NCI-H82 (cell line): ENCODE measurements at places on chromosomes 1 and 21.

DNA sequence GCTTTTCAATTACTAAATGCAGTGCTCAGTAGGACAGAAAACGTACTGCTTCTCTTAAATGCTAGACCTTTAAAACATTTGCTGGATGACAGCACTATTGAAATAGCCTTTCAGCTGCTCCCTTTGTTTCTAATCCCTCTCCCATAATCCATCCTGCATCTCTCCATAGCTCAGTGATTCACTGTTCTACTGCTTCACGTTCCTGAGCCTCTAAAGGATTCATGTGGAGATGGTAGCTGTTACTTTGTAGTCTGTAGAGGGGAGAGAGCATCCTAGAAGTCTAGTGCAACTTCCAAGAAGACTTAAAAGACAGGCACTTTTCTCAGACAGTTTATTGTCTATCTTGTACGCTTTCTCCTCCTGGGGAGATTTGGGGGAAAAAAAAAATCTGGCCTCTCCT is 51.4 kb downstream of the LRRC8B start:
- peak; percentile 89 for DNase-seq

DNA sequence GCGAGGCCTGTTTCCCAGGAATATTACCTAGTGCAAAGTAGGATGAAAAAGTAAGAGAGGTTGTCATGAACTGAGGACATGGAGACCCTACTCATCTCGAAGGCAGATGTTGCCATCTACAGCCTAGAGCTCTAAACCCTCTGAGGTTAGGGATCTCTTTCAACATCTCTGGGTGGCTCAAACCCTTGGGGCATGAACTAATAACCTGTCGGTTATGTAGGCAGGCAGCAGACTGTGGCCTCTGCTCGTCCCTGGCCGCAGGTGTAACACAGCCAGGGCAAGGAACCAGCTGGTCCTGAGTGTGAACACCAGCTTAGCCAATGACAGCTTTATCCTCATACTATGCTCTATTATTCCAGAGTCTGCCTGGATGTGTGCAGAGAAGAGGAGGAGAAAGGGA is 13.2 kb downstream of the CAPZB start:
- no peak for DNase-seq

DNA sequence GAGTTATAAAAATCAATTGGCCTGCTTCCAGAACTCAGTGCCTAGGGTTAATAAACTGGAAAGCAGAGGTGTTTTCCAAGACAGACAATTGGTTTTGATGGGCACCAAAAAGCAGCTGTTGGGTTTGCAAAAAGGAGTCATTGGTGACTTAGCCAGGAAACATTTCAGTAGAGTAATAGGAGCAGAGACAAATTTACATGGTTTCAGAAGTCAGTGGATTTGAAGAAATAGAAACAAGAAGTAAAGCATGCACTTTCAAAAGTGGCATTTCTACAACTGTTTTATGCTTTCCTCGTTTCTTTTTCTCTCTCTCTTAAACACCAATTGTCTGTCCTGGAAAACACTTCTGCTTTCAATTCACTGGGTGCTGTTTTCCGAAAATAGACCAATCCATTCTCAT is 87.8 kb downstream of the GLUL start:
- DNase-seq = no peak

DNA sequence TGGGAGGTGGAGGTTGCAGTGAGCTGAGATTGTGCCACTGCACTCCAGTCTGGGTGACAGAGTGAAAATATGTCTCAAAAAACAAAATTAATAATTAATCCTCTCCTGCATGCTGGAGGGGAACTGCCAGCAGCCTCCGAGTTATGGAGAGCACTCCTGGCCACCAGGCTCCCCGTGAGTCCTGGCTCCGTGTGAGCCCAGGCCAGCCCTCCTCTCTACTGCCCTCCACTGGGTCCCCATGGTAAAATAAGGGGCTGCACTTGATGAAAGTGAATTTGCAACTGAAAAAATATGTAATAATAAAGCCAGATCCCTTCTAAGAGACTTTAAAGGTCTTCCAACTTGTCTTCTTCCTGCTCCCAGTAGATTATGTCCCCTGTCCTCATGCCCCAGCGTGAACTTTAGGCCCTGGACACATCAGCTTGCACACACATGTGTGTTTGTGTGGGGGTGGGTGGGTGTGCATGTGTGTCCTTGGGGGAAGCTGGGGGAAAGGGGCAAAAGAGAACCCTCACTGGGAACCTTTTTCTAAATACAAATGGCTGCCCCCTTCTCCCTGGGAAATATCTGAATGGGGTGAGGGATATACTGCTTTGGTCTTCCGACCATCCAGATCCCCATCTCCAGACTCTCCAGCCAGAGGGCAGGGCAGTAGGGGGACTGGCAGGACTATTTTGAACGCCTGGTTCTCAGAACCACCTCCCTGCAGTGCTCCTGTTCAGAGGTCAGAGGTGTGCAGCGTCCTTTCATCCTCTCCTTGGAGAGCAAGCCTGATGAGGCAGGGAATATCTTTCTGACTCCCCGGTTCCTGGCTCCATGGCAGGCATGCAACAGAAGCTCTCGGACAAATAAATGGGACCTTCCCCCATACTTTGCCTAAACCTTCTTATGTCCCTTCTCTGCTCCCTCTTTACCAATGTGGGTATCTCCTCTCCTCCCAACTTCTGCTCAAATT is 26.2 kb downstream of the NEK2 start:
- DNase-seq = no peak

- DNase-seq = no peak
These were observed 5.6 kb downstream of the AMIGO1 start for GRCh38 chr1:109503935-109504334.

GRCh38 chr1:209311770-209312169 is 271.7 kb upstream of the CAMK1G start:
- DNase-seq = no peak

GRCh38 chr1:13228343-13228781 is 2.4 kb upstream of the PRAMEF18 start:
- peak; percentile 62 for DNase-seq

GRCh38 chr1:1245817-1246576 is 525 bp downstream of the C1QTNF12 start:
- DNase-seq = no peak

DNA sequence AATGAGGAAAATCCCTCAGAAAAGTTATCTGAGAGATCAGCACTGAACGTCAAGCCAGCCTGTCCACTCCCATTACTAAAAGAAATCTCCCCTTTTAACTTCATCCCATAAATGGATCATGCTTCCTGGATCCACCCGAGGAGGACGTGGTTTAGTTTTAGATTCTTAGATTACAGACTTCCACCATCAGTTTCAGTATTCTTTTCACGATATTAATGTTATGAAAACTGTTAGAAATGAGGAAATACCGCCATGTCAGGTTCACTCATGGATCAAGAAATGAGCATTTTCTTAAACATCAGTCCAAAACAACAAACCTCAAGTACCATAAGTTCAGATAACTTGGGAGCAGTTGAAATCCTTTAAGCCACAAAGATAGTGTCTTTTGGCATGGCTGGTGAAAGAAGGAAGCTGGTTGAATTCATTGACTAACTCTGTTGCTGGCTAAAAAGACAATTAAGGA is 49.8 kb downstream of the NFIA start:
- DNase-seq = peak; percentile 15

GRCh38 chr1:65045022-65045817 is 78.9 kb upstream of the JAK1 start:
- DNase-seq = peak; percentile 79

GRCh38 chr1:222815440-222815765 is 564 bp downstream of the DISP1 start:
- no peak for DNase-seq

- no peak for DNase-seq
These were observed 303.1 kb downstream of the CTH start for GRCh38 chr1:70714149-70714548.

DNA sequence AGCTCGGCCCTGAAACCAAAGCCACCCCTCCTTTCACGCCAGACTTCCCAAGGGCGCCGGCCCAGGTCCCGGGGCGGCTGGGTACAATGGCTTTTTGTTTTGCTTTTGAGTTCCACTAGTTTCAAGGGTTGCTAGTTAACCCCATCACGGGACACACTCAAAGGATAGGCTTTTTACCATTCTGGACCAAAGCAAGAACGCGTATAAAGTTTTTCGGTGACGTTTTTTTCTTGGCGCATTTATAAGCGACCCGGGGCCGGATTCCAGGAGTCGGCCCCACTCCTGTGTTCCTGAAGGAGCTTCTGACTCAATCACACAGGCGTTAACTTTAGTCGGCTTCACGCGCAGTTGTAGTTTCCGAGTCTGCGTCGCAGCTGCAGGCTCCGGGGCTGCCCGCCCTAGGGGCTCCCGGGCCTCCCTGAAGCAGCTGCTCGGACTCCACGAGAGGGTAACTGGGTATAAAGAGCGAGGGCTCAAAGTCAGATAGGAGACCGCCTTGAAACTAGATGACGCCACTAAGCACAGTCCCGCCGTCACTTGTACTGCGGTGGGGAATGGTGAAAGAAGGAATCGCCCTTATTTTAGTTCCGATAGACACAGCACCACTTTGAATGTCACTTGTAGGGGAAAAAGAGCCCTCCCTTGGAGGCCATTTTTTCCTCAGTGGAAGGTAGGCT is 707 bp upstream of the KLHL21 start:
- peak; percentile 48 for DNase-seq

DNA sequence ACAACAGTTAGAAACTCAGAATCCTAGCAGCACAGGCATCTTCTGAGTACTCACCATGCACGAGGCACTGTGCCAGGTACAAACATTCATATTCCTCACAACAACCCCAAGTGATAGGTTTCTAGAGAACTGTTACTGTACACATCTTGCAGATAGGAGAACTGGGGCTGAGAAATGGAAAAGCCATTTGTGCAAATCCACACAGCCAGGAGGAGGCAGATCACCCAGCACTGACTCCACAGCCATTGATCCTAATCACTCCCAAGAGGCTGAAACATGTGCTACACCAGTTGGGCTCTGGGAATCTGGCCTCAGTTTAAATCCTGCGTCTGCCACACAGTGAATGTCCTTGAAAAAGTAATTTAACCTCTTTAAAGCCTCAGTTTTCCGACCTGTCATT is 151.0 kb downstream of the ST6GALNAC5 start:
- DNase-seq = peak; percentile 83

DNA sequence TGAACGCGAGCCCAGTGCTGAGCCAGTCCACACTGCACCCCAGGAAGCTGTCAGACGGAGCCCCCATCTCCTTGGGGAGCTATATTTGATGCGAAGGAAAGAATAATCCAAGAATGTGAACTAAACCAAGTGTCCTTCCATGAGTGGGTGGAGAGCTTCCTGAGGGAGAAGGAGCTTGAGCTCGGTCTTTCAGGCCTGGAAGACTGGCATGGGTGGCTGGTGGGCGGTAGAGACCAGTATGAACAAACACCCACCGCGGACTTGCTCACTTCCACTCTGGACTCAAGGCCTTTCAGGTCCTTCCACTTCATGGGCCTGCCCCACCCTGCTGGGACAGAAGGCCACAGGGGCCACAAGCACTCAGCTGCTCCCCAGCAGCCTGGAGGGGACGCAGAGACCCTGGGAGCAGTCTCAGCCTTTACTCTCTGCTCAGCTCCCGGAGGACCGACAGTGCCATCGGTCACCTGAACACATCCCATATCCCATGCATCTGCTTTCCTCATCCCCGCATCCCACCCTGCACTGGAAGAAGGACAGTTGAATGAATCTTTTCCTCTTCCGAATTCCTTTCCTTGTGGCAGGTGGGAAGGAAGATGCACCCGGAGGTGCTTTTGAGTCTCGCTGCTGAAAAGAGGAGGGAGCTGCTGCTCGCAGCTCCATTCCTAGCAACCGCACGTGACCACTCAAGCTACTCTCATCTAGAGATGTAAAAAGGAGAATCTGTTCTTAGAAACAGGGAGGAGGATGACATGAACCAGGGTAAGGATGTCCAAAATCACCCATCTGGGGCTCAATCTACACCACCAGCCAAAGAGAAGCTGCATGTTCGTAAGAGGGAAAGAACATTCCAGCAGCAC is 92.3 kb downstream of the PGBD5 start:
- no peak for DNase-seq

- DNase-seq = peak; percentile 55
These were observed 49.0 kb upstream of the LRP8 start for GRCh38 chr1:53376742-53377437.

DNA sequence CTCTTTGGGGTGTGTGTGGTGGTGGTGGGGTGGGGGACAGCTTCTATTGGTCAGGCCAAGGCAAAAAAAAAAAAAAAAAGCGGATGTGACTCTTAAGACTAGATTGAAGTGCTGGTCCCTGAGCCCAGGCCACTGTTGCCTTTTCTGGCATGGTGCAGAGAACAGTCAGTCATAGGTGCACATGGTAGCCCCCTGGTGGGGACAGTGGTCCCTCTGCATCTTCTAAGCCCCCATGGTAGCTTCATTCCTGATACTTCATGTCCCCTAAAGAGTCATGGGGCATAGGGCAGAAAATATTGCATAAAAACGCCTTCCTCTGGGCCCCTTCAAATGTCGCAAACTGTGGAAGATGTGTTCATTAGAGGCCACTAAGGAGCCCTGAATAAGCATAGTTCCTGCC is 371.8 kb downstream of the NPHP4 start:
- peak; percentile 46 for DNase-seq

GRCh38 chr1:116724765-116725375 is 29.4 kb upstream of the CD2 start:
- peak; percentile 88 for DNase-seq

DNA sequence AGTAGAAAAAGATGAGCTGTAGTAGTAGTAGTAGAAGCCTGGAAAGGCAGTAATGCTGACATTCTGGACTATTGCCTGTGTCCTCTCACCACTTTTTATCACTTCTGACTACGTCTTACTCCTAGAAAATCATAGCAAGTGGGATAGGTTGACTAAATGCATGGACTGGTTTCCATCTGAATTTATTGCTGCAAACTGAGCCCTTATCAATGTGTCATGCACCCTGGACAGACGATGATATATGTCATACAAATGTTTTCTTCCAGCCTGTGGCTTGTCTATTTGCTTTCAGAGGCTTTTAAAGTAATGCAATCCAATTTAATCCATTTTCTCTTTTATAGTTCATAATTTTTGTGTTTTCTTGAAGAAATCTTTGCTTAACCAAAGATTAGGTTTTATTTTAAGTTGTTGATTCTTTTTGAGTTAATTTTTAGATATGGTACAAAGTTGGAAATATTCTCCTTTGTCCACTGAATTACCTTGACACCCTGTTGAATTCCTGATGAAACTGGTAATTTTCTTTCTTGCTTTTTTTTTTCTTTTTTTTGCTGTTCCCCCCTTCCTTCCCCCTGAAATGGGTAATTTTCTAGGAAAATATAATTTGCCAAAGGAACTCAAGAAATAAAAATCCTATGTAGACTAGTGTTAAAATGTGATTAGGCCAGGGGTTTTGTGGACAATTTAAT is 47.1 kb downstream of the PHACTR4 start:
- DNase-seq = no peak

GRCh38 chr1:108072212-108072611 is 107.2 kb upstream of the VAV3 start:
- DNase-seq = no peak

DNA sequence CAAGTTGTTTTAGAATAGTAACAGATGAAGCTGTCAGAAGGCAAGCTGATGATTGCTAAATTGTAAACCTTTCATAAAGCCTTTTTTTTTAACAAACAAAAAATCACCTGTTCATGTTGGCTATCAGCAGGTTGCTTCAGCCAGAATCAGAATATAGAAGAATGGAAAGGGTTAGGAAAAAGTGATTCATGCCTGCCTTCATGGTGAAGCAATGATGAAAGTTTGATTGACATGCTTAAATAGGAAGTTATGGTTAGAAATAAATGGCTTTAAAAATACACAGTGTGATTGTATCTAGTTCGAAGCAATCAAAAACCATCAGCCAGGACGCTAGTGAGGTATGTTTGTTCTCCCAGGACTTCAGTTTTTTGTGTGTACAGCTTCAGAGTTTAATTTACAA is 37.9 kb downstream of the GABPA start:
- DNase-seq = no peak

- DNase-seq = peak; percentile 51
These were observed 1814.0 kb downstream of the PLA2G4A start for GRCh38 chr1:188642704-188643103.

- peak; percentile 30 for DNase-seq
These were observed 1.5 kb downstream of the SPATA6 start for GRCh38 chr1:48470481-48470855.
